ENCODE measurements at places on chromosomes 13 and 19. TPM values are rescaled to one million over a fixed set of nuclear protein-coding genes. Genes with fewer than 3 reads are reported as not detected.

ZGLP1 gene
- 0.29 TPM for total RNA-seq

CYP2B6 gene
- not detected for total RNA-seq

KASH5 gene
- total RNA-seq: not detected

ZNF221 gene
- total RNA-seq: 12.9 TPM

PROZ gene
- total RNA-seq: not detected

ZNF226 gene
- 17.9 TPM for total RNA-seq

TSHZ3 gene
- 15.5 TPM for total RNA-seq

MISP3 gene
- total RNA-seq: 0.15 TPM

WBP4 gene
- 6.8 TPM for total RNA-seq

FARP1 gene
- 37.4 TPM for total RNA-seq

MCEMP1 gene
- not detected for total RNA-seq

RXFP2 gene
- not detected for total RNA-seq

SHISA7 gene
- not detected for total RNA-seq

VRK3 gene
- 32.9 TPM for total RNA-seq
